ENCODE measurements at places on chromosomes 7 and 10. TPM values are rescaled to one million over a fixed set of nuclear protein-coding genes. Genes with fewer than 3 reads are reported as not detected.

GRCh38 chr10:83978681-83979383 lies 160.5 kb upstream of the GHITM start:
- no peak for DNase-seq

- DNase-seq: no peak
Observed at GRCh38 chr10:86023336-86023735, 343.3 kb downstream of the GRID1 start.

- DNase-seq: no peak
Observed at GRCh38 chr7:1644341-1645070, 25.6 kb upstream of the ELFN1 start.

- DNase-seq: no peak
Observed at GRCh38 chr10:22253580-22253882, 35.7 kb upstream of the EBLN1 start.

Gene DYDC2
- total RNA-seq: 1.4 TPM

- DNase-seq: no peak
Observed at GRCh38 chr7:80611779-80612178, 26.7 kb upstream of the CD36 start.

DNA sequence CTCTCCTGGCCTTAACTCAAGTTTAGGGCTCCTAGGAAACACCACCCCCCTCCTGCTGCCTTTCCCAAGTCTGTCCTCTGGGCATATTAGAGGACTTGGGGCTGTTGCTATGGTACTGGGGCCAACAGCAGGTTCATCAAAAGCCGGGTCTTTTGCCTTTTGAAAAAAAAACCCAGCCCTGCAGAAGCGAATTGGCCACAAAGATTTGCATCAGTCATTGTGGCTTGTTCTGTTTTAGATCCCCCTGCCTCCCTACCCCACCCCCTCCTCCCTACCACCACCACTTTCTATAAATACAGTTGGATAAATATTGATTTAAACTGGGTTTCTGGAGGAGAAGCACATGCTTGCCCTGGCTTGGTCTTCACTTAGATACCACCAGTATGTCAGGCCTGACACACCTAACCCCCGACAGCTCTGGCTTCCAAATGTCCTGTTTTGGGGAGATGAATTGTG lies 7.0 kb downstream of the MXI1 start:
- DNase-seq: no peak

DNA sequence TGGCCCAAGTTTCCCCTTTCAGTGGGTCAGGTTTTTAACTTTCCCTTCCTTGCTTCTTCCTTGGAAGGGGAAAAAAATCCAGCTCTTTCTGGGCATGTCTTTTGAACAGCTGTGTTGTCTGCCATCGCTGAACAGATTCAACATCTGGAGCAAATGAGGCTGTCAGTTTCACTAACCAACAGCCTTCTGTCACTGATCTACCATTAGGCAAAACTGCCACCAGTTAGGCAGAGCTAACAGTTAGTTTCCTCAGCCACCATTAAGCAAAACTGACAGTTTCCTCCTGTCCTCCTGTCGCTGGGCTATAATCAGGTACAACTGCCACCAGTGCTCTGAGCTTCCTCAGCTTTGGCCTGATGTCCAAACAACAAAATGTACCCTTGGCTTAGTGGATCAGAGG lies 81.9 kb downstream of the NPTX2 start:
- DNase-seq: no peak

DNA sequence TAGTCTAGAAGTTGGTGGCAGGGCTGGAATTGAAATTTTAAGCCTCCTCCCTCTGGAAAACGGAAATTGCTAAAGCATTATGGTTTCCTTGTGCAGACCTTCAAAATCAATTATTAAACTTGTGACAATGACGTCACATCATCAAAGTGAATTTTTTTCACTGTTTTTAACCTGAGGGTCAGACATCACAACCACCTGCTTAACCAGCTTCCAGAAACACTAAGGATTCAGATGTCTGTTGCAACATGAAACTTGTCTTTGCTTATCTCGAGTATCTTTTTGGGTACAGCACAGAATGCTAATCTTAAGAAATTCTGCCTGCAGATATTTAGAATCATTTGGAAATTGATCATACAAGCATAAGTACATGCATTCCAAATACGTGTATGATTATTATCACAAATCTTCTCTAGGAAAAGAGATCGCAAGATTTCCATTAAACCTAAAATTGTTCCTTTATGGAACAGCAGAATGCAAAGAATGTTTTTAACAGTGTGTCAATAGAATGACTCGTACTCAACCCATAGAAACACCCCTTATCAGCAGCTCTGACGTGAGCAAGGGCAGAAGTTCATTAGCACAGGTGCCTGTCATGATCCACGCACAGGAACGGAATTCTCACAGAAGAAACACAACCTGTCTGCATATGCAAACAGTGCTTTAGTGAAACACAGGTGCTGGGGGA lies 4.1 kb upstream of the GTPBP4 start:
- DNase-seq: no peak

GRCh38 chr10:61733358-61733940 lies 70.7 kb downstream of the CABCOCO1 start:
- DNase-seq: no peak

DNA sequence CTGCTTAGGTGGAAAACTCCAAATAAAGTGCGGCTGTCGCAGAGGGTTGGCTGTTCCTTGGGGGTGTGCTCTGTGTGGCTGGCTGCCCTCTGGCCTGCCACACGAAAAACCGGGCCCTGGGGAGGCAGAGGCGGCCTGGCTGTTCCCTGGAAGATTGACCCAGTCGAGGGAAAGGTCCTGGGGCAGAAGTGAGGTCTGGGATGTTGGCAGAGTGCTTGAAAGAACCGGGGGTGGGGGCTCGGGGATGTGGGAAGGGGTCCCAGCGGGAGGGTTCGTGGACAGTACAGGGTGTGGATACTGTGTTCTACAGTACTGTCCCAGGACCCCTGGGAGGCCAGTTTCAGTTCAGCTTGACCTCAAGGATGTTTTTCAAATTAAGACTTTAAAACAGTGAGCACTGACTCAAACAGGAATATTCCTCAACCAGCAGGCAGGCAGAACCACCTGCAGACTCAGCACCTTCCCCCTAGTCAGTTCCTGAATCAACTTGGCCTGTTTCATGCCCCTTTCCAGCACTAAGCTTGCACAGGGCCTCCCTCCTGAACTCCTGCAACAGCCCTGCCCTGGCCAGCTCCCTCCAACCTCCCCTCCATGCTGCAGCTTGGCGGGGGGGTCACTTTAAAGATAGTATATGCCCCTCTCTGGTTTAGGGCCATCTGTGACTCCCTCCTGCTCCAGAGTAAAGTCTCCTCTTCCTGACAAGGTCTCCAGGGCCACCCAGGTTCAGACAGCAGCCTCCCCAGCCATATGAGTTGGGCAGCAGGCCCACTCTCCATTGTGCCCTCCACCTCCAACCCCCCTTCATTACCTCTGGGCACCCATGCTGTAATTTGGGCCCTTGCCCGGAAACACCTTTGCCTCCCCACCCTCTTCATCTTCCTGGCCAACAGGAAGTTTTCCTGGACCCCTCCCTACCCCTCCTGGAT lies 3.2 kb upstream of the ATP6V1F start:
- no peak for DNase-seq

Gene ACSM6
- not detected for total RNA-seq

Gene ZNF800
- 51.0 TPM for total RNA-seq

GRCh38 chr7:4006687-4007086 lies 675.4 kb upstream of the FOXK1 start:
- DNase-seq: no peak

GRCh38 chr10:21329995-21330627 lies 195.4 kb downstream of the SKIDA1 start:
- DNase-seq: no peak

DNA sequence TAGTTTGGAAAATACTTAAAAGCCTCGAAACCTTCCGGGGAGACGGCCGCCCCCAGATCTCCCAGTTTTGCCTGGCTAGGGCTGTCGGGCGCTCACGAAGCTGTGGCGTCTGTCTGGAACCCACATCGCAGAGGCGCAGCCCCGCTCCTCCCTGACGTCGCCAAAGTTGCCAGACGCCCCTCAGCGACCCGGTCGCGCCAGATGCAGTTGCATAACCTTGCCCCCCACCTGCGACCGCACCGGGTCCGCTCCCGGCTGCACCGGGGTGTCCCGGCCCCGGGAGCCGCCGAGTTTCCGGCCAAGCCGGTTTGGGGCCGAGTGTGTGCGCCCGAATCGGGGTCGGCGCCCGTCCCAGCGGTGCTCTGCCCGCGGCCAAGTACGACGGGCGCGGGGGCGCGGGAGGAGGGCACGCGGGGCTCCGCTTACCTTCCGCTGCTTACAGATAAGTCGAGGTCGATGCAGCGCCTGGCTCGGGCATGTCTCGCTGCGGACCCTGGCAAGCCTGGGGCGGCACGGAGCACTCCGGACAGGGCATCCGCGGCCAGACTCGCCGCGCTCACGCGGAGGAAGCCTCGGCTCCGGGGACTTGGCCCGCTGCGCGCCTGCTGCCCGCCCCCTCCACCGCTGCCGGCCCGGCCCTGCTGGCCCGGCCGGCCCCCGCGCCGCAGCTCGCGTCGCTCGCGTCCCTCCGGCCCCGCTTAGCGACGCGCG lies 665 bp downstream of the INSYN2A start:
- DNase-seq: no peak

GRCh38 chr10:72730479-72730878 lies 38.5 kb downstream of the MCU start:
- DNase-seq: no peak

DNA sequence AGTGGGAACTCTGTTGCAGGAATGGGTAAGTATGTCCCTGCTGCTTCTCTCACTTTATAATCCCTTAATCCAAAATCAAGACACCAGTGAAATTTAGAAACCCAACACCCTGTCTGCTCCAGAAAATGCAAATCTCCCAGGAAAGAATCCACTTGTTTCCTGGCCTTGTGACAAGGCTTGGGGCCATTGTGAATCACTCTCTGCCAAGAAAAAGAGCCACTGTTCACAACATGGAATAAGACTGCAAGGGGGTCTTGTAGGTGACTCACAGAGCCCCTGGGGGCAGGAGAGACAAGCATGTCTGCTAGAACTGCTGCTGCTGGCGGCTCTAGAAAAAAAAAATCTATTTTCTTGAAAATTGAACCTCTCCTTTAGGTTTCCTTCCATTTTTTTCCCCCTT lies 191.2 kb downstream of the SORCS1 start:
- no peak for DNase-seq

GRCh38 chr10:131722525-131723264 lies 178.1 kb upstream of the PPP2R2D start:
- DNase-seq: no peak

Gene PRKAR1B
- total RNA-seq: 81.9 TPM

- DNase-seq: no peak
Observed at GRCh38 chr7:80370587-80370986, 141.3 kb downstream of the GNAT3 start.

Gene GRID2IP
- 1.2 TPM for total RNA-seq

DNA sequence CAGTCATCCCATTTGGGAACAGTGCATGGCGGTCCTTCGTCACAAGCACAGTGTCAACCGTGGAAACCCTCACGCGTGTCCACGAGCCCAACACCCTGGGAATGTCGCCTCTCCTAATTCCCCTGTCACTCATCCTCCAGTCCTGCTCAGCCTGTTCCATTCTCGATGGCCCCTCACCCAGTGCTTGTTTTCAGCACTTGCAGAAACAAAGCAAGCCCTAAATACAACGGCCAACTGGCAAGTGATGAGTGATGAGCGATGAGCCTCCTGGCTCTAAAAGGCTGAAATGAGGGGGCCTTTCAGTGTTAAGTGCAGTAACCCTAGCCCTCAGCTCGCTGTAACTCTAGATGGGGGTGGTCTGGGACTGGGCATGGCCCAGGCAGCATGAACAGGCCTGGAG lies 22.6 kb downstream of the NKX2-3 start:
- no peak for DNase-seq

- no peak for DNase-seq
Observed at GRCh38 chr7:96380111-96380512, 58.2 kb upstream of the SLC25A13 start.

- DNase-seq: no peak
Observed at GRCh38 chr10:50347394-50347802, 96.1 kb upstream of the ASAH2 start.

Gene CRPPA
- 9.5 TPM for total RNA-seq

GRCh38 chr10:68553138-68553537 lies 7.0 kb upstream of the TET1 start:
- DNase-seq: no peak

- DNase-seq: no peak
Observed at GRCh38 chr10:32985775-32986350, 27.8 kb upstream of the ITGB1 start.

Gene SNCG
- total RNA-seq: 2.7 TPM

DNA sequence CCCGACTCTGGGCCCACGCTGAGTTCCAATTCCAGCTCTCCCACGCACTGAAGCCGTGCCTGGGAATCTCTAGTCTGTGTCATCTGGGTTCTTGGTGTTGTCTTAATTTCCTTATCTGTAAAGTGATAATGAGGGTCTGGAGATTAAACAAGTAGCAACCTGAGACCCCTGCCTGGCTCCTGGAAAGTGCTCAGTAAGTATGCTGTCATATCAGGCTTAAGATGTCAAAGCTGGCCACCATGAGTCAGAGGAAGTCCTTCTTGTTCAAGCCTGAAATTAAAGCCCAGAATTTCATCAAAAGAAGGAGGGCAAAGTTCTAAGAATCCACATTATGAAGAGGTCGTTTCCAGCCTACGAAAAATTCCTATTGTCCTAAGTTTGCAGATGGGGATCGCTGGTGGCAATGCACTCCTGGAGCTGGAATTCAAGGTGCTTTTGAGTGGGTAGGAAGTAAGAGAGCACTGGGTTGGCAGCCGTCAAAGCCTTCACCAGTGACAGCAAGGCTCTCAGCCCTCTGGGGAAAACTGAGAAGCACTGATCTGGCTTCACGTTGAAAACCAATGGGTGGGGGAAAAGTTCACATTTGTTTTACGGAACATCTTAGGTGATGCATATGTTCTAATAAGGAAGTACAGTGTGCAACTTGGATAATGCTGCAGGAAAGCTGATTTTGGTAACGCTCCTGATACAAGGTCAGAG lies 50.3 kb upstream of the NCAPG2 start:
- no peak for DNase-seq

DNA sequence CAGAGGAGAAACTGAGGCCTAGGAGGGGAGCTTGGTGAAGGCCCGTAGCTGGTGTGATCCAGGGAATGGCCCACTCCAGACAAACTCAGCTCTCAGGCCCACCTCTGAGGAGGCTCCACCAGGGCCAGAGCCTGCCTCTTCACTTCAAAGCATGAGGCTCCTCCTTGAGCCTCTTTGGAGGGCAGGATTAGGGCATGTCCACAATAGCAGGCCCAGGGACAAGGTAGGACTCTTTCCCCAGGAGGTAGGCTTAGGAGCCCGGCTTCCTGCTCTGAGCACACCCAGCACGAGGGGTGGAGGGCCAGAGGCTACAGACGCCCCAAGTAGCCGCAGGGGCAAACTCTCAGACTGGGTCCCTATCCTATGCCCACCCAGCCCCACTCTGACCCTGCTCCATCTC lies 164.6 kb upstream of the ZMIZ1 start:
- no peak for DNase-seq

DNA sequence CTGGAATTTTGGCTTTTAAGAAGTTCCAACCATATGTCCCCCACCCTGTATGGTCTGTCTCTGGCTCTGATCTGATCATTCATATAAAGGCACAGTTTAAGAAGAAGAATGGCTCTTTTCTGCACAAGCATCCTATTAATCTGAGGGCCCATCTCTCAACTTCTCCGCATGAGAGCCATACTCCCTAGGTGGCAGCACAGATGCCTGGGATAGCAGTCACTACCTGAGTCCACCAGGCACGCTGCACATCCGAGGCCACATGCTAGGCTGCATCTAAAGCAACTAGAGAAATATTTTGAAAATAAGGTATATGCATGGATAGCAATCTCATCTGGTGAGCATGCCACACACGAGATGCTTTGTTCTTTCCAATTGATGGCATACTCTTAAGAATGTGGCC lies 565.5 kb downstream of the PARD3 start:
- no peak for DNase-seq

Gene VGF
- 9.7 TPM for total RNA-seq
